Sigmoid colon (tissue), 7 donors: ENCODE measurements at places on chromosomes 3 and 15. TPM values are rescaled to one million over a fixed set of nuclear protein-coding genes. Genes with fewer than 3 reads are reported as not detected.

DNA sequence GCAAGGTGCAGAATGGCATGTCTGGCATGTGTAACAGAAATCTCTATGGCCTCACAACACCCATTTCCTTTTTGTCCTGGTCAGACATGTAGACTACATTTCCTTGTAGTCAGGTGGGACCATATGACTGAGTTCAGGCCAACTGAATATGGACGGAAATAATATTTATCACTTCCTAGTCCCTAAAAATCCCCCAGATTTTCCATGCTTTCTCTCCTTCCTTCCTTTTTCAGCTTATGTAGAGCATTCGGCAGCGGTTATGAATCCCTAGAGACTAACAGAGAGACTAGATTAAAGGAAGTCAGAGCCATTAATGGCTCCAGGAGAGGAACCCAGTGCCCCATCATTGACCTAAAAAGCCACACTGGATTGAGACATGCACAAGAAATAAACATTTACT, 35.8 kb downstream of the SLC9A9 start:
- no peak overlapping the region for H3K27ac ChIP-seq
- H3K27me3 ChIP-seq: no peaks in the 10 kb centered on the region
- no peaks in the 10 kb centered on the region for H3K36me3 ChIP-seq
- DNase-seq: no peak
- no peaks in the 10 kb centered on the region for H3K4me1 ChIP-seq

GPR149 gene
- not detected for total RNA-seq

IRAK2 gene
- total RNA-seq: 3.6 TPM

MYO5C gene
- 4.6 TPM for total RNA-seq

- H3K36me3 ChIP-seq: no peaks in the 10 kb centered on the region
- H3K4me3 ChIP-seq: no peak overlapping the region
- DNase-seq: no peak
- H3K27me3 ChIP-seq: no peaks in the 10 kb centered on the region
- no peaks in the 10 kb centered on the region for H3K4me1 ChIP-seq
- H3K27ac ChIP-seq: no peak overlapping the region
Observed at GRCh38 chr3:171956705-171957104, 82.7 kb upstream of the FNDC3B start.

DNA sequence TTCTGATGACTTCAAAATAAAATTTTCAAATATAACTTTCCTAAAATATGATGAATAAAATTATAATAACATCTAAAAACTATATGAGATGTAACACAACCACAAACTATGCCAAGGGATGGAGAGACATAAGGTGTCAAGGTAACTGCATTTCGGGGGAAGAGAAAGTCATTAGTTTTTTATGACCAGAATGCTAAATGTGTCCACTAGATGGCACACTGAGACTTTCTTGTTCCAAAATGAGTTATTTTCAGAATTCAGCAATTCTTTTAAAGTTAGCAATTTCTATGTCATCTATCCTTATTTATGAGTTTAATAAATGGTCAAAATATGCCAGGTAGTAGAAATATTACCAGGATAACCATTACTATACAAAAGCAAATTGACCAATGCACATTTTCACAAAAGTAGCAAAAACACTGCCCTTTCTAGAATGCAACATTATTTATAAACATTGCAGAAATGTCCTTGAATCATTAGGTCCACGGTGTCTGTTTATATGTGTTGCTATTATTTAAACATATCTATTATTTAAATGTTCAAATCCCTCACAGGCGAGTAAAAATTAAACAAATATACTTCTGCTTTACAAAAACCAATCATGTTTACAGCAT, 374.2 kb downstream of the PLCL2 start:
- DNase-seq: no peak
- no peak overlapping the region for H3K4me3 ChIP-seq
- no peaks in the 10 kb centered on the region for H3K27me3 ChIP-seq

DNA sequence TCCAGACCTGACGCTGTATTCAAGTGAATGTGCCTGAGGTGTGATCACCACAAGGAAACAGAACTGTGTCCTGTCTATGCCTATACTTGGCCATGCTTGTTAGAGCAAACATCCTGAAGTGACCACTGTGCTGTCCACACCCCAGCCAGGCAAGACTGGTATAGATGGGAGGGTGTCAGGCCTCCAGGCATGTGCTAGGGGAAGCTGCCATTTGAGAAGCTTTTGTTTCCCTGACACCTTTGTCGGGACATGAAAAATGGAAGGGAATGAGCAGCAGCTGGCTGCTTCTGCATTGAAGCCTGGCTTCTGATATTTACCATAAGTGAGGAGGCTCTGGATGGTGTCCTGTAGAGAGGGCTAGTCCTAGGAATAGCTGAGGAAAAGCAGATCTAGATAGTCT, 106.2 kb downstream of the CPNE4 start:
- H3K4me1 ChIP-seq: no peaks in the 10 kb centered on the region
- no peak for DNase-seq
- H3K27me3 ChIP-seq: no peaks in the 10 kb centered on the region
- H3K27ac ChIP-seq: no peak overlapping the region
- H3K36me3 ChIP-seq: no peaks in the 10 kb centered on the region

- no peaks in the 10 kb centered on the region for H3K36me3 ChIP-seq
- no peaks in the 10 kb centered on the region for H3K27me3 ChIP-seq
- H3K27ac ChIP-seq: no peak overlapping the region
- no peak overlapping the region for H3K4me3 ChIP-seq
- DNase-seq: no peak
Observed at GRCh38 chr3:153219146-153219545, 57.1 kb downstream of the RAP2B start.

NANOGP8 gene
- total RNA-seq: 1.2 TPM

GRCh38 chr3:134337511-134338200, 36.6 kb downstream of the AMOTL2 start:
- H3K4me1 ChIP-seq: peaks cover 46% of the 10 kb centered on the region
- no peak for DNase-seq
- H3K27ac ChIP-seq: no peak overlapping the region
- no peaks in the 10 kb centered on the region for H3K27me3 ChIP-seq
- H3K36me3 ChIP-seq: no peaks in the 10 kb centered on the region

- no peaks in the 10 kb centered on the region for H3K36me3 ChIP-seq
- no peaks in the 10 kb centered on the region for H3K27me3 ChIP-seq
- H3K4me3 ChIP-seq: no peak overlapping the region
- no peak for DNase-seq
Observed at GRCh38 chr3:58622436-58622835, 44.1 kb downstream of the FAM3D start.

DNA sequence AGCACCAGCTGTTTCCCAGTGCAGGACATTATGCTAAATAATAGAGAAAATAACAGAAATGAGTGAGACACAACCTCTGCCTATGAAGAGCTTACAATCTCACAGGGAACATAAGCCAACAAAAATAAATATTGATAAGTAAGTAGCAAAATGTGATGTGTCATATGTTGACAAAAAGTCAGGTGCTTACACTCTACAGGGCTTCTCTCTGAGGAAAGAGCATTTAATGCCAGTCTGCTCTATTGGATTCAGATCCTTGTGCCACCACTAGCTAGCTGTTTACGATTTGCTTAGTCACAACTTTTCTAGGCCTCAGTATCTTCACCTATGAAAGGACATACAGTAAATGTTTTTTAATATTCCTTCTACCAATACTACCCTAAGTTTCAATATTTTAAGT, 500.9 kb upstream of the NAALADL2 start:
- no peaks in the 10 kb centered on the region for H3K4me1 ChIP-seq
- no peaks in the 10 kb centered on the region for H3K36me3 ChIP-seq
- DNase-seq: no peak
- H3K27ac ChIP-seq: no peak overlapping the region

GRCh38 chr3:40731445-40731844, 206.7 kb downstream of the ZNF621 start:
- H3K4me1 ChIP-seq: no peaks in the 10 kb centered on the region
- no peaks in the 10 kb centered on the region for H3K36me3 ChIP-seq
- no peak for DNase-seq
- H3K4me3 ChIP-seq: no peak overlapping the region
- H3K27me3 ChIP-seq: no peaks in the 10 kb centered on the region
- H3K27ac ChIP-seq: no peak overlapping the region

LMCD1 gene
- total RNA-seq: 49.3 TPM

DNA sequence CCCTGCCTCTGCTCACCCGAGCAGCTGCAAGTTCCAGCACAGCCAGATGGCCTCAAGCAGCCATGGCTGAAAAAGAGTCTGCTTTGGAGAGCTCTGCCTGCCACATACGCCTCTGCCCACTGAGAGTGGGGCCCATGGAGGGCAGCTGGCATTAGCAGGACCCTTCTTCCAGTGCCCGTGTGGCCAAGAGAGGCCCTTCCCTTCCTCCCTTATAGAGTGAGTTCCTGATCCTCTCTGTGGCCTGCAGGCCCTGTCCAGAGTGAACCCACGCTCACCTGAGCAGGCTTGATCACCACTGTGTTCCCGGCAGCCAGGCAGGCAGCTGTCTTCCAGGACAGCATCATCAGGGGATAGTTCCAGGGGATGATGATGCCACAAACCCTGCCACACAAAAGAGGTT, 41.4 kb upstream of the SLC41A3 start:
- peak; percentile 46 for DNase-seq
- H3K27me3 ChIP-seq: no peaks in the 10 kb centered on the region
- no peak overlapping the region for H3K4me3 ChIP-seq
- H3K36me3 ChIP-seq: no peaks in the 10 kb centered on the region
- H3K4me1 ChIP-seq: no peaks in the 10 kb centered on the region

GRCh38 chr3:73021301-73021835, 24.8 kb downstream of the PPP4R2 start:
- no peaks in the 10 kb centered on the region for H3K36me3 ChIP-seq
- no peaks in the 10 kb centered on the region for H3K27me3 ChIP-seq
- no peak overlapping the region for H3K27ac ChIP-seq
- no peak overlapping the region for H3K4me3 ChIP-seq
- DNase-seq: no peak
- H3K4me1 ChIP-seq: peaks cover 51% of the 10 kb centered on the region

GRCh38 chr15:57382969-57383368, 6.7 kb downstream of the CGNL1 start:
- DNase-seq: no peak
- no peaks in the 10 kb centered on the region for H3K36me3 ChIP-seq
- H3K4me1 ChIP-seq: peaks cover 25% of the 10 kb centered on the region
- no peak overlapping the region for H3K27ac ChIP-seq
- no peaks in the 10 kb centered on the region for H3K27me3 ChIP-seq

DNA sequence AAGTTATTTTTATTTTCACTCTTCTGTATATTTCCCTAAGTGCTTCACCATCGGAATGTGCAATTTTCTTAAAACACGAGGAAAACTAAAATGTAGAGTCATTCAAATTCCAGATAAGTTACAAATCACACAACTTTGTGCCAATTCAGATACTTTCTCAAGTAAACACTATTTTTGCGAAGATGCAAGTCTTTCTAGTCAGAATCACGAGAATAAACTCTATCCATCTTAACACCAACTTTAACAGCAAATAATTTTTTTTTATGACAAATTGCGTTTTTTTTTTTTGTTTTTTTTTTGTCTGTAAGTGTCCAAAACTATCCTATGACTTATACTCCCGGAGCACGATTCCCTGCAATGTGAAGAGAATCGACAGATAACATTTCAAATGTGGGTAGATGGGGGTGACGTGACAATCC, 1.3 kb downstream of the STAG1 start:
- no peaks in the 10 kb centered on the region for H3K27me3 ChIP-seq
- peak overlapping the region; percentile 99 for H3K27ac ChIP-seq
- DNase-seq: no peak
- no peaks in the 10 kb centered on the region for H3K36me3 ChIP-seq
- peak overlapping the region; percentile 95 for H3K4me3 ChIP-seq
- H3K4me1 ChIP-seq: peaks cover 48% of the 10 kb centered on the region

PLSCR5 gene
- not detected for total RNA-seq

- H3K27ac ChIP-seq: no peak overlapping the region
- H3K4me1 ChIP-seq: no peaks in the 10 kb centered on the region
- no peak overlapping the region for H3K4me3 ChIP-seq
- H3K36me3 ChIP-seq: no peaks in the 10 kb centered on the region
- no peak for DNase-seq
- no peaks in the 10 kb centered on the region for H3K27me3 ChIP-seq
Observed at GRCh38 chr15:96699871-96700401, 369.4 kb downstream of the NR2F2 start.

PYGO1 gene
- 19.7 TPM for total RNA-seq
